ENCODE measurements at places on chromosomes 12 and 14.

DNA sequence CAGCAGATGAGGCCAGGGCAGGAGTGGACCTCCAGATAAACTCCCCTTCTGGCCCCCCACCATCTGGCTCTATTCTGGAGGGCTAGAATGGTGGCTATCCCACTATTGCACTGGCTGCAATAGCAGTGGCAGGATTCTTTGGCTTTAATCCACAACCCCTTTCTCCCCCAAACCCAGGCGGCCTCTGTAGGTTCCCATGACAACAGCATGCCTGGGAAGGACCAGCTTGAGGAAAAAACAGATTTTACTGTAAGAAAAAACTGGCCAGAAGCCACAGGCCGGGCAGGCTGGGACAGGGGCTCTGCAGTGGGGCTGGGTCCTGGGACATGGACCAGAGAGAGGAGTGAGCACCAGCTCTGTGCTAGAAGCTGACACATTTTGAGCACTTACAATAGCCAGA lies 13.6 kb upstream of the ACVR1B start:
- no peak for DNase-seq

GRCh38 chr14:29925736-29926135 lies 1.9 kb downstream of the PRKD1 start:
- no peak for DNase-seq

- DNase-seq, result no peak
Observed at GRCh38 chr12:40001406-40001805, 104.5 kb downstream of the SLC2A13 start.

GRCh38 chr12:126706300-126706699 lies 1560.7 kb upstream of the TMEM132C start:
- no peak for DNase-seq

DNA sequence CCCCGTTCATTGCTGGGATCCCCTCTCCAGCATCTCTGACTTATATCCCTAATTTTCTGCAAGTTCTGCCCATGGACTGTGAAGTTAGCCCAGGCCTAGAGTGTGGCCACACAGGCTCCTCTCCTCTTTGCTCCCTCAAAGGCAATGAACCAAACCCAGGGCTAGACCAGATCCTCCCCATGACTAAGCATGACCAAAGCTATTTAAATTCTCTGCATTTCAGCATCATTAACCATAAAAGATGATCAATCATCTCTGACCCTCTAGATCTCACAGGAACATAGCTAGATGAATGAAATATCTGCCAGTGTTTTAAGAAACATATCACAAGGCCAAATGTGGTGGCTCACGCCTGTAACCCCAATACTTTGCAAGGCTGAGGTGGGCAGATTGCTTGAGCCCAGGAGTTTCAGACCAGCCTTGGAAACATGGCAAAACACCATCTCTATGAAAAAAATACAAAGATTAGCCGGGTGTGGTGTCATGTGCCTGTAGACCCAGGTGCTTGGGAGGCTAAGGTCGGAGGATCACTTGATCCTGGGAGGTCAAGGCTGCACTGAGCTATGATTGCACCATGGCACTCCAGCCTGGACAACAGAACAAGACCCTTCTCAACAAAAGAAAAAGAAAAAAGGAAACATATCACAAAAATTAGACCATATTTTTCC lies 2.2 kb upstream of the KRT3 start:
- no peak for DNase-seq

GRCh38 chr12:101021442-101021841 lies 188.6 kb downstream of the SLC5A8 start:
- DNase-seq, result no peak

GRCh38 chr12:14578646-14579045 lies 11.0 kb upstream of the PLBD1 start:
- no peak for DNase-seq

DNA sequence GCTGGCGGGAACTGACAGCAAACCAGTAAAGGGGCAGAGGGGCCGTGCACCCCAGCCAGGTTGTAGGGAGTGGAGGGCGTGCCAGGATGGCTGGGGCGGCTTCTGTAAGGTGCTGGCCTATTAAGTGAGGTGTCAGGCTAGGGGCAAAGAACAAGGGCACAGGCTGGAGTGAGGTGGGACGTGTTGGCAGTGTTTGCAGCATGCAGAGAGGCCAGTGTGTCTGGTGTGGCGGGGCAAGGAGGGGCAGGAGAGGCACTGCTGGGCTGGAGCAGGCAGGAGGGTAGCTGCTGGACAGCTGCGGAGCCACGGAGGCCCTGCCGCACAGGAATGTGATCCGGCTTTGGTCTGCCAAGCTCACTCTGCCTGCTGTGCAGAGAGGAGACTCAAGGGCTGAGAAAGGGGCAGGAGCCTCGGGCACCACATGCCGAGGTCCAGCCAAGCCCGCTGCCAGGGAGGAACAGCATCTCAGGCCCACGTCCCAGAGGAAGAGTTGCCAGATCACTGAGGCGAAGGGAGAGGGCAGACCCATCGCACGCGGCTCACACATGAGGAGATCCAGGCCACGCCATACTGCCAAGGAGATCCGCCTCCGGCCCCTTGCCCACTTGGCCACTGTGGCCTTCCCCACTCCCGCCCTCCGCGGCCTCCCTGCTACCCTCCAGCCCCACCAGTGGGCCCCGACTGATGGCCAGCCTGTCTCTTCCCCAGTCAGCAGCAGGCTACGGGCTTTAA lies 46.8 kb downstream of the AMN start:
- DNase-seq, result no peak

DNA sequence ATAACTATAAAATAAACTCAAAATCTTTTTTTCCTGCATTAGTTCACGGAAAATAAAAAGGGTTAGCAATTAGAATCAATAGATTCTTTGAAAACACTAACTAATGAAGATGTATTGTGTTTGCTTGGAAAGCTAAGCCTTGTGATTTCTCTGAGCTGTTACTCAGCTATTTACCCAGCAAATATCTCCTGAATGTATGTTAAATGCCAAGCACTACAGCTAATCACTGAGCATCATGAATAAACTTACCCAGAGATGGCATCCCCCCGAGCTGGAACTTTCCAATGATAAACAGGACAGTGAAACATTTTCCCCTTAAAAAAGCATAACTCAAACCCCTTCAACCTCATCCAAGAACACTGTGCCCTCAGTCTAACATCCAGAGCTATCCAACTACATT lies 71.2 kb downstream of the SLC2A13 start:
- no peak for DNase-seq

DNA sequence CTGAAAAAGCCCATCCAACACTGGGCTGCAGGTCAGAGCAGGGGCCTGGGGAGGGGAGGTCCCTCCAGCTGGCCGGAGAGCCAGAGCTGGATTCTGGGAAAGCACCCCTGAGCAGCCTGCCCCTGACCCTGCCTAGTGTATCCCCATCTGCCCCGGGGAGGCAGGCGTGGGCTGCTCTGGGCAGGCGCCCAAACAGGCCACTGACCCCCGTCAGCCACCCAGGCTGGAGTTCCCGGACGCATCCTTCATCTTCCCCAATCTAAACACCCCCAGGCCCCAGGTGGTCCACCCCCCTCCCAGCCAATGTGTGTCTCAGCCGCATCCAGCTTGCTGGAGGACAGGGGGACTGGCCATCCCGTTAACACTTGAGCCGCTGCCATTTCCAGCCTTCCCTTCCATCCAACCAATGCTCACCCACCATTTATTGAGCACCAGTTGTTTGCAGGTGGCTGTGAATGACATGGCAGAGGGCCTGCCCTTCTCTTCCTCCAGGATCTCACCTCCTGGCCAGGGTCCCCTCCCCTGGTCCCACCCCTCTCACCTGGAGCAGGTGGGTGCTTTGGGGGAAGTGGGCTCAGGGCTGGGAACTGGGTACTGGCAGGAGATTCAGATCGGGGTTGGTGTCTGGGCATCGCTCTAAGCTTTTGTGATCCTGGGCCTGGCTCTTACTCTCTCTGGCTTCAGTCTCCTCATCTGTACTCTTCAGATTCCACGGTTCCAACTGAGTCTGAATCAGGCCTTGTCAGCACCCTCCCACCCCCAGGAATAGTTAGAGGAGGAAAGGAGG lies 743 bp upstream of the DTX1 start:
- no peak for DNase-seq

- no peak for DNase-seq
Observed at GRCh38 chr12:58171914-58172313, 230.5 kb downstream of the ATP23 start.

- no peak for DNase-seq
Observed at GRCh38 chr12:24229031-24229700, 279.7 kb upstream of the SOX5 start.

DNA sequence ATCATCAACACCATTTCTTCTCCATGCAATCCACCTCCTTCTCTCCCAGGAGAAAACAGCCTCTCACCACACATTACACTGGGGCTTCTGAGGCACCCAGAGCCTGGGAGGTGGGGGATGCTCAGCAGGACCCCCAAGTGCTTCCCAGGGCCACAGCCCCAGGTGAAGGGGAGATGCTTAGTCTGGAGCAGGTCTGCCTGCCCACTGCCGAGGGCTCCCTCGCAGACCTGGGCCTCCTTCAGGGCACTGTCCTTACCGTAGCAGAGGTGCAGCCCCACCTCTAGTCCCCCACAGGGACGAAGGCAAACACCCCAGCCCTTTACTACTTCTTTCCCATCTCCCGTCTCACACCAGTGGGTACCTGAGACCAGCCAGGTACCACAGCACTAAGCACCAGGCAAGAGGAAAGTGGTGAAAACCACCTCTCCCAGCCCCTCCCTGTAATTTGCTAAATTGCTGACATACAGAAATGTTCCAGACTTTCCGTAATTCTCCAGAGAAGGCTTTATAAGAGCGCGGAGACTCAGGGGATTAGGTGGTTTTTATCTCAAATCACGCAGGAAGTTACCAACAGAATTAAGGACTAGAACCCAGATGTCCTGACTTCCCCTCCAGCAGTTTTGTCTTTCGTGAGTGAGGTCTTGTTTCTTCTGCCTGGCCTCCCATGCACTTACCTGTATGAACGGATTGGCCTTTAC lies 59.0 kb downstream of the PLEKHG3 start:
- no peak for DNase-seq

- DNase-seq, result no peak
Observed at GRCh38 chr14:25400607-25401206, 350.8 kb upstream of the STXBP6 start.

GRCh38 chr14:69101331-69101826 lies 51.5 kb downstream of the DCAF5 start:
- DNase-seq, result no peak

DNA sequence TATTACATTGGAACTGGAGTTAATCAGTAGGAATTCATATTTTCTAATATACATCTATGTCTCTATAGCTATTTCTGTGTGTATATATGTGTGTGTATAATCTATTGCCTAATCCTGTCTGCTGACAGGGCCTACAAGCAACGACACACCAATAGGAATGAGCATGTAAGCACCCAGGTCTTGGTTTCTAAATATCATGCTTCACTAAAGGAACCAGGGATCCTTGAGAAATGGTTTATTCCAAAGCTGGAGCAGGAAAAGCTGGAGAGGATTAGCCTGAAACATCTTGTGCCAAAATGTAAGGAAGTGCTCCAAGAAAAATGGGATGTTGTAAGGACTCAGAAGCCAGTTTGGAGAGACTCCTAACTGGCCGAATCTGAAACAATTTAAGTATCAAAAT lies 29.3 kb upstream of the LGALS3 start:
- no peak for DNase-seq

GRCh38 chr14:91830777-91831176 lies 36.6 kb downstream of the TC2N start:
- DNase-seq, result no peak
